Bronchial smooth muscle cell (primary cell): ENCODE measurements at places on chromosomes 4 and X. TPM values are rescaled to one million over a fixed set of nuclear protein-coding genes. Genes with fewer than 3 reads are reported as not detected.

The MSX1 gene
- total RNA-seq = 7.3 and 7.4 TPM in 2 replicates

The GLOD5 gene
- not detected in 2 replicates for total RNA-seq

The PABPC1L2B gene
- 0.09 TPM in 1 of 2 replicates, not detected in the other for total RNA-seq

The PCDH19 gene
- total RNA-seq = under 0.01 TPM in 1 of 2 replicates, not detected in the other

The SYN1 gene
- total RNA-seq = 0.09 and 0.16 TPM in 2 replicates

The SMPX gene
- not detected in 2 replicates for total RNA-seq

The ZNF732 gene
- 0.09 and 0.16 TPM in 2 replicates for total RNA-seq

The P2RY10 gene
- total RNA-seq = 0.34 TPM in 1 of 2 replicates, not detected in the other

The DRD5 gene
- not detected in 2 replicates for total RNA-seq
